NCI-H187 treated with DMSO at 0.1 percent for 48 hours (cell line): ENCODE measurements at places on chromosomes 6 and 20.

DNA sequence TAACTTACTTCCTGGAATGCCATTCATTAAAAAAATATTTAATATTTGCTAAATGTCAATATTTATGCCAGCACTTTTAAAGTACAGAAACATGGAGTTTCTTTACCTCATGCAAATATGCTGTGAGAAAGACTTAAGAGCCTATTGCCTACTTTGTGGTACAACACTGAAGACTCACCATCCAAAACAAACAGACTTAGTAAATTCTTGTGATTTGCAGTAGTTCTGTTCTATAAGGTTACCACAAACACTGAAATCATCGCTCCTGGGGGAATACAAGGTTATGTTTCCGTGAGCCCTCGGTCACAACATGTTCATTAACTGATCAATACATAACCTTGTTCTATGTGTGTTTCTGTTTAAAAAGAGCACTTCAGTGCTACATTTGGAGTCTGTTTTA is 78.3 kb downstream of the ATG5 start:
- no peak for DNase-seq

DNA sequence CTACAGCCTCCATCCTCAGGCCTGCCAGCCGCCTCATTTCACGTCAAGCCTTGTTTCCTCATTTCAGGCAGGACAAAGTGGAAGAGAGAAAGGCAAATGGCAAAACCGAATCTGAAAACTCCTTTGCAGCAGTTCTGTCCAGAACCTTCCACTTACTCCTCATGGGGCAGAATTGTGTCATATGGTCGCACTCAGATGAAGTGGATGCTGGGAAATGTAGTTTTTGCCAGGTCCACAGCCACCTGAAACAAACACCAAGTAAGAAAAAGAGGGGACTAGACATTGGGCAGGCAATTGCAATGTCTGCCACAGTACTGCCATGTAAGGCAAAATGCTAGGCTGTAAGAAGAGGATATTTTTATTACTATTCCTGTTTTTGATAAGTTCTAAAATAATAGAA is 44.9 kb downstream of the ISM1 start:
- DNase-seq, result no peak

DNA sequence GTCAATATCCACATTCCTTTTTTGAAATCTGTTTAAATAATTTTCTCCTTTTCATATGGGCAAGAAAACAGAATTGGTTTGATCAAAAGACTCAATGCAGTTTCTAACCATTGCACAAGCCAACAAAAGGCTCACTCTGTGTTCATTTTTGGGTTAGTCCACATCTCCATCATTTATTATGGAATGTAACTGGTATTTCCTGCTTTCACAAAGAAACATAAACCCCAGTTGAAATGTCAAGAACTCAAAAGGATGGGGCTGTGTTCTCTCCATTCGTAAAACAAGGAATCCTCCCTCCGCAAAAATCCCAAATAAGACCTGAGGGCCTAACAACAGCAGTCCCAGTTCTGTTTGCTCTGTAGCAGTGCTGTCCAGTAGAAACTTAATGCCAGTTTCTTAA is 420.9 kb downstream of the GJA1 start:
- no peak for DNase-seq

DNA sequence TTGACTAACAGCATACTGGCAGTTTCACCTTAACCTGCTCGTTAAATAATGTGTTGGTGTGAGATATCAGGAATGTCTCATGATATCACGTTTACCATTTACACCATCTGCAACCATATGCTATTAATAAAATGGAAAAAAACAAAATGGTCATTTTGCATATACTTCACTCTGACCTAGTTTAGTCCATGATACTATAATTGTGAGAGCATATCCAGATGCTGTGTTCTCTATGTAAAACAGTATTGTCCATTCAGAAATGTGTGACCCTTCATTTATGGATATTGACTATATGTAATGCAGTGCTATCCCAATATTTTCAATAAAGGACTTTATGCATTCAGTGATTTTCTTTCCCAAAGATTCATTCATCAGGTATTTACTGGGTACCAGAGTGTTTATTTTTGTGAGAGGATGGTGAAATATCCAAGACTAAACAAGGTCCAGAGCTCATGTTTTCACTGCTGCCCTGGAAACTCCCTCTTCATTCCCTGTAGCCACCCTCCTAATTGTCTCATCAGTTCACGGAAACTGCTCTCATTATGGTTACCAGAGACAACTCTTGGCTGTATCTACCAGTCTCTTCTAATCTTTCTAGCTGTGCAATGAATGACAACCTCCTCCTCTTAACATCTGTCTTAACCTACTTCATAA is 25.7 kb upstream of the HINT3 start:
- no peak for DNase-seq

DNA sequence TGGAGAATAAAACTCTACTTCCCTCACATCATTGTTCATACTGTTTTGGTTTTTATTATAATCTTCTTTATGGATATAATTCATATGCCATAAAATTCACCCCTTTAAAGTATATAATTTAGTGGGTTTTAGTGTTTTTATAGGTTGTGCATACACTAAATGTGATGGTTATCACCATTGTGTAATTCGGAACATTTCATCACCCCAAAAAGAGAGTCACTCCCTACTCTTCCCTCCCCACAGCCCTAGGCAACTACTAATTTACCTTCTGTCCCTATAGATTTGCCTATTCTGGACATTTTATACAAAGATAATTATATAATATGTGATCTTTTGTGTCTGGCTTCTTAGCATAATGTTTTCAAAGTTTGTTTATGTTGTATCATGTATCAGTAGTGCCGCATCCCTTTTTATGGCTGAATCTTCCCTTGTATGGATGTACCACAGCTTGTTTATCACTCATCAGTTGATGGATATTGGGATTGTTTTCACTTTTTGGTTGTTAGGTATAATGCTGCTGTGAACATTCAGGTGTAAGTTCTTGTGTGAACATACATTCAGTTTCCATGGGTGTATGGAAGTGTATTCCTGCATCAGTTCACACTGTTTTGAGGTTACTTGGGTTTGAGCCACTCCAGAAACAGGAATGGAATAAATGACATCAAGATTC is 4.2 kb downstream of the TM9SF4 start:
- DNase-seq, result no peak

DNA sequence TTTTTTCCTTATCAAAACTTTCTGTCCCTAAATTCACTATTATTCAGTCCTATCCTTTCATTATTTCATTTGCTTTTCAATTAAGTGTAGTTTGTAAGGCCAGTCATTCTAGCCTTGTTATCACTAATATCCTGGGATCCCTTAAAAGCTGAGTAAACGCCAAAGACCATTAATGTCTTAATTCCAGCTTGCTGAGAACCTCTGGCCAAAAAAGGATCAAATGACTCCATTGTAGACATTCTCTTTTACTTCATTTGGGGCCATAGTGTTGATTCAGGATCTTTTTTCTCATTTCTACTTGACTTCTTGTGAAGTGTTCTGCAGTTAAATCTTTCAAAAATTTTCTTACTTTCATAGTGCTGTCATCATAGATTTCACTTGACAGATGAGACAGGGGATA is 379.7 kb downstream of the LAMA2 start:
- no peak for DNase-seq

DNA sequence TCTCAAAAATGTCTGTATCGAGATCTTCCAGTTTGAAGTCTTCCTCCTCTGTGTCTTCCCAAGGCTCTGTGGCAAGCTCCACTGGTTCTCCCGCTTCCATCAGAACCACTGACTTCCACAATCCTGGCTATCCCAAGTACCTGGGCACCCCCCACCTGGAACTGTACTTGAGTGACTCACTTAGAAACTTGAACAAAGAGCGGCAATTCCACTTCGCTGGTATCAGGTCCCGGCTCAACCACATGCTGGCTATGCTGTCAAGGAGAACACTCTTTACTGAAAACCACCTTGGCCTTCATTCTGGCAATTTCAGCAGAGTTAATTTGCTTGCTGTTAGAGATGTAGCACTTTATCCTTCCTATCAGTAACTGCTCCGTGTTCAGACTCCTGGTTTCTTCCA is 10.0 kb upstream of the DHX35 start:
- DNase-seq, result no peak

DNA sequence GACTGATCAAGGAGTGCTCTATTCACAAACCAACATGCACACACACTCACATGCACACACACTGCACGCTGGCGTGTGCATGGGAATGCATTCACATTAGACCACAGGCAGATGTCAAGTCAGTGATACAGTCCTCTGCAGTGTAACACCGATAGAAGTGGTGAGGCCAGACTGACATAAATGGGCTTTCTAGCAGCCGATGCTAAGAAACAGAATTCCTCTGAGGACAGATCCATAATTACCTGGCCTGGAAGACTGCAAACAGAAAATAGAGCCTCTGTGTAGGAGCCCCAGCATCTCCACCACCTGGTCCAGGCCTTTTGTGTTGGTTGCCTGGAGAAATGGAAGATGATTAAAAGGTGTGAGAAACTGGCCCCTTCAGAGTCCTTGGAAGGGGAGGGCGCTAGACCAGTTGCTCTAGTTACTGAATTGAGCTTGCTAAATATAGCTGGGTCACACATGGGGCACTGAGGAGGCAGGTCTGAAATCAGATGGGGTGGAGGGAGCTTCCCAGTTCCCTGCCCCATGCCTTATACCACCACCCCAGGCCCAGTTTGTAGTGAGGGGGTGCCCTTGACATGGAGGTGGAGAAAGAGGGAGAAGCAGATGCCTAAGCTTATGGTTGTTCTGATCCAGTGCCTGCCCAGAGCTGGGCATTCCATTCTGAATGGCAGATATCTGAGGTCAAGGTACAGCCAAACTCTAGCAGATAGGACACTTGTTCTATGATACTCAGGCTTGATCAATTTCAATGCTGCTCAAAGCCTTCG is 233.8 kb downstream of the LRFN2 start:
- DNase-seq, result no peak

DNA sequence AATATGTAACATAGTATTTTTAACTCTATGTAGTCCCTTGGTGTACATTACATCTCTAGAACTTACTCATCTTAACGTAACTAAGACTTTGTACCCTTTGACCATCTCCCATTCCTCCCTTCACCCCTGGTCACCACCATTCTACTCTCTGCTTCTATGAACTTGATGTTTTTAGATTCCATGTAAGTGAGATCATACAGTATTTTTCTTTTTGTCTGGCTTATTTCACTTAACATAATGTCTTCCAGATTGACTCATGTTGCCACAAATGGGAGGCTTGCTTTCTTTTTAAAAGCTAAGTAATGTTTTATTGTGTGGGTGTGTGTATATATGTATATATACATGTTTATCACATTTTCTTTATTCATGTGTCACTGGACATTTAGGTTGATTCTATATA is 55.8 kb downstream of the TMEM200A start:
- no peak for DNase-seq

- DNase-seq, result no peak
Measured at GRCh38 chr6:143368426-143368825, 82.1 kb downstream of the ADAT2 start.

DNA sequence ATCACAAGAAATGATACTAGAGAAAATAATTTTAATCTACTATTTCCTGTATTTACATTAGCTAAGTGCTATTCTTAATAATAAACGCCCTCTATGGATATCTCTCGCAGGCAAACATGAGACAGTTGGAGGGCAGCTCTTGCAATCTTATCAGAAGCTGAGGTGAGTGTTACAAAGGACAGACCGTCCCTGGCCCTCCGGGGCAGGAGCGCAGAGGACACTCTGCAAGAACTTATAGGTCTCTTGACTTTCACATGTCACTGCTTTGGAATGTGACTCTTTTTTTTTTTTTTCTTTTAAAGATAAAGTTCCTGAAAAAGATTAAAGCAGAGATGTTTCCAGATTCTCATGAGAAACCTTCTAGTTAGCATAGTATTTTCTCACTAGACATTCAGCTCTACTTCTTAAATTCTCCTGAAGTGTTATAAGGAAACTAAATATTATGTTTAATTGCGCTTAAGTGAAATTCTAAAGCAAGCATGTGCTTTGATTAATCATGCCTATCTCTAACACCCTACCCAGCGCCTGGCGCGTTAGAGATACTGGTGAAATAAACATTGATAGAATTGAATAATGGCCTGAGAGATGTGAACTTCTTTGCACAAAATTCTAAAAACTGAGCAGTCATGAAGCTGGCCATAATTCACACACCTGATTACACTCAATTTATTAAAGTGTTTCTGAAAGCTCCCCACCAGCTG is 57.4 kb downstream of the SYTL3 start:
- DNase-seq, result no peak

DNA sequence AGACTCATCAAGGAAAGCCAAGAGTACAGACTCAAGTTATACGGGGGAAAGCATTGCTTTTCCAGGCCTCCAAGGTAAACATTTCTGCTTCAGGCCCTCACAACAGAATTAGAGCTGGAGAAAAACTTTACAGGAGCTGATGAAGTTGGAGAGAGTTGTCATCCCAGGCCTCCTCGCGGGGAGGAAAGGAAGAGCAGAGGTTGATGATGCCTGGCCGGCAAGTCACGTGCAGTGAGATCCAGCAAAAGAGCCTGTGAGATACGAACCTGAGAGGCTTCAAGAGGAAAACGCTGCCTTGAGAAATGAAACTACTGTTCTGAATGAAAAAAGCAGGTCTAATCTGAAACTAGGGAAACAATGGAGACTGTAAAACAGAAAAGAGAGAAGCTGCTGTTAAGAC is 122.9 kb downstream of the FAM120B start:
- no peak for DNase-seq

- no peak for DNase-seq
Measured at GRCh38 chr6:37913210-37913609, 93.7 kb downstream of the ZFAND3 start.

GRCh38 chr20:57746832-57747404 is 37.1 kb upstream of the PMEPA1 start:
- no peak for DNase-seq

- no peak for DNase-seq
Measured at GRCh38 chr6:83998021-83998584, 35.5 kb upstream of the MRAP2 start.

- DNase-seq, result no peak
Measured at GRCh38 chr6:39407446-39407993, 85.0 kb upstream of the KCNK16 start.

DNA sequence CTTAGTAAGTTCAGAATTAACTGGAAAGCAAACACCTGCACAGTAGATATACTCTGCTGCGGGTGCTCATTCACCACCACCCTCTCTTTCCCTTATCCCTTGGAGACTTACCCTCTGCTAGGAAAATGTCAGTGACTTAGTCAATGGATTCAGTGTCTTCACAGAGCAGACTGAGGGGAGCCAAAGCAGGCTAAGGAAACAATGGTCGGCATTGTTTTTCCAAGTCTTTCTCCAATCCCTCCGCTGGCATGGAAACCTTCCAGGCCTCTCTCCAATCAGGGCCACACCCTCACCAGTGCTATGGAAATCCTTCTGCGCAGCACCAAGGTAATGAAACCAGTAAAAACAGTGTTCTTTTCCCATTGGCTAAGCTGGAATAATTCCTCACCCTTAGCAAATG is 531.2 kb downstream of the TFAP2B start:
- no peak for DNase-seq

- DNase-seq, result no peak
Measured at GRCh38 chr6:1022719-1023118, 289.2 kb upstream of the FOXQ1 start.

DNA sequence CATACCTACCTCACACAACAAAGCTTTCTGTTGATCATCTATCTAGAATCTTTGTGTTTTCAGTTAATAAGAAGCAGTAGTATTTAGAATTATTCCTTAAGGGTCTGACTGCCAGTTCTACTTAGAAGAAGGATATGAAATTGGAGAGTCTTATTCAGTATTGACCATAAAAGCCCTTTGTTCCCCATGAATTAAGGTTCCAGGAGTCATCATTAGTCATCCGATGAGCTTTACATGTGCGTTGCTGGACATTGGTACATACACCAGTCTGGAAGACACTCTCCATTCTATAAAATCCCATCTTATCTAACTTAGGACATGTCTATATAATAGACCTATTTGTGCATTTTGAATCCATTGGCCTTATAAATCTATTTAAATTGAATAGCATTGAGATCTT is 34.4 kb upstream of the RNF217 start:
- DNase-seq, result no peak
